ENCODE measurements at places on chromosomes 5 and 9.

DNA sequence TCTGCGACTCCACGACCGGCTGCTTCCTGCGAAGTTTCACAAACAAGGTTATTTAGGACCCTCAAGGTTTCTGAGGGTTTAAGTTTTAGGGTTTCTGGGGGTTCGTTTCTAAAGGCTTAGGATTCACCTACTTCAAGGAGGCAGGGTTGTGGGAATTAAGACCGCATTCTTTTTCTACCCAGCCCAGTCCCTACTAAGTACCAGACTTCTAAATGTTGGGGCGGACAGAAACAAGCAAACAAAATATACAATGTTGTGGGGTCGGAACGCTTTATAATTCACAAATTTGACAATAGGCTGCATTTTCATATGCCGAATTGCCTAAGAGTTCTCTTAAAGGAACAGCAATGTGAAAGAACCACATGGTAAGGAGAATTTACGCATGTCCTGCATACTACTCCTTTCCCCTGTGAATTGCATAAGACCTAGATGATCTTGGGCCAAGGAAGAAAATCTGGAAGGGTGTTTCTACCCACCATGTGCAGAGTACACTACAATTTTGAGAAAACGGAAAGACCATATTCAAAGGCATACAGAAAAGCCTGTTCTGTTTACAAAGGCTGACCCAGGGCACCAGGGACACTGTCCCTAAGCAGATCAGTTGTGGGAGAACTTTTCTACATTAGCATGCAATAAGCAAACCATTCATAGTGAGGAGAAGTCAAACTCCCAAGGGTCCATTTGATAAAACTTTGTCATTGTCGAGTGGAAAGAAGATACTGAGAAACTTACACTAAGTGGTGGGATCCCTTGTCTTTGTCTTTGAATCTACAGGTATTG is 457.3 kb downstream of the RAB3C start:
- DNase-seq, result no peak

GRCh38 chr9:107163370-107163769 is 119.7 kb upstream of the RAD23B start:
- no peak for DNase-seq

DNA sequence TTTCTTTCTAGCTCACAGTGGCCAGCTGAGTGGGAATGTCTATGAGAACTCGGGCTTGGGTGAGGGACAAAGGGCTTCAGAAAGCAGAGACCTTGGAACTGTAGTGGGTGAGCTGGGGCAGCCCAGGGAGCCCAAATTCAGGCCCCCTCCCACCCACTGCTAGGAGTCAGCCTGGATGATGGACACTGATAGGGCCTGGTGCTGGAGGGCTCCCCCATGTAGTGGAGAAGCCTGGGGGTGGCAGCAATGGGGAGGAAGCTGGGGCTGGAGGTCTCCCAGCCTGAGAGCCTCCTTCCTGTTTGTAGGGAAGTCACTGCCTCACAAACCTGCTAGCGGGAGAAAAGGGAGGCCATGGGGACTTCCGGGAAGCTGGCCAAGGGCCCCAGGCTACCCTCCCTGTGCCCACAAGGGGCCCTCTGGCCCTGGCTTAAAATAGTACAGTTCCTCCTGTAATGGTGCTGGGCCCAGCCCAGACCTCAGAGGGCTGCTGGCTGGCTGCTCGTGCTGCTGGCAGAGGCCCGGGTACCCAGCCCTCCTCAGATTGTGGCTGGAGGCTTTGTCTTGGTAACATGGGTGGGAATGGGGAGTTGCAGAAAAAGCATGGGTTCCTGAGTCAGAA is 6.3 kb upstream of the NR5A1 start:
- DNase-seq, result no peak

DNA sequence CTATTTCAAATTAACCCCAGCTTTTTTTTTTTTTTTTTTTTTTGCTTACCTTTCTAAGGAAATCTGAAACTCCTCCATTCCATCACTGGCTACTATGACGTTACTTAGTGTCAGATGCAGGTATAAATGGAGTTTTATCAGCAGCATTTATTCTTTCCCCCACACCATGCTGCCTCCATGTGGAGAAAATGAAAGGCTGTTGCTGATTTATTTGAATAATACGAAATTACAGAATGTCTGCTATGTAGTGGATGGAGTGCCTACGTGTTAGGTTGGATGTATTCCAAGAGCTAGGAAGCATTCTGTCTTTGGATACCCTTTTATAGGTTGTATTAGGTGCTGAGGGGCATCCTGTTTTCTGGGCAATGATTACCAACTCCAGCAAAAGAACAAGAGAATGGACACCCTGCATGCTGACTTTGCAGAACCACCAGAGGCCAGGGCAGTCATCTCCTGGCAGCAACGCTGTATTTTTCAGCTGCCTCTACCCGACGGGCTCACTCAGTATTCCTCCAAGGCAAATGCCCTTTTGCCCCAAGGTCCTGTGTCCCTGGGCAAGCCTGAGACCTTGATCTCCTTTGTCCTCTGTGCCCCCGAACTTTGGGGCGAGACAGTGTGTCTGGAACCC is 199.5 kb downstream of the ALDH1A1 start:
- no peak for DNase-seq

DNA sequence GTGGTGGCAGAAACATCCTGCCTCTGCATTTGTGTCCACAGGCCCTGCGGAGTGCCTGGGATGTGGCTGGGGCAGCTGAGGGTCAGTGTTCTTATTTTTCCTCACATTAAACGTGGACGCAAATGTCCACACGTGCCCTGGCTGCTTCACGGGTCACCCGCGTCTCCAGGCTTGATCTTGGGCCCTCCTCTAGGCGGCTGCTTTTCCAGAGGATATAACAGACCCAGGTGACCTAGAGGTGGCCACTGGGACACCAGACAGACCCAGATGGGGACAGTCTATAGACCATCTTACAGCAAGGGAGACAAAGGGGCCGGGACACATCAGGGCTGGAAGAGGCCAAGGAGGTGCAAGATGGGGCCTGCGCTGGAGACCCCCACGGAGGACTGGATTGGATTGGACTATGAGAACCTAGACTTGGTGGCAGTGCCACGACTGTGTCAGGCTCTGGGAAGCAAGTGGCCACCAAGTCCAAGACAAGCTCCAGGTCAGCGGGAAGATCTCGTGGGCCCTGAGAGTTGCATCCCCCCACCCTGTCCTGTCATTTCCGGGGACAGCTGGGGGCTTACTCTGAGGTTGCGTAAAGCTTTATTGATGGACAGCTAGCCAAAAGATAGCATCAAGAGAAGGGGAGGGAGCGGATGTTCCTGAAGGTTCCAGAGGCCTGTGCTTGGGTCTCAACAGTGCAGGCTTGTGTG is 6.9 kb downstream of the WNK2 start:
- DNase-seq, result no peak

GRCh38 chr9:134593286-134594077 is 48.1 kb upstream of the COL5A1 start:
- DNase-seq, result no peak

- DNase-seq, result peak; percentile 83
Measured at GRCh38 chr5:33936004-33936380, 194 bp upstream of the RXFP3 start.
